Midbrain (tissue), 1 donor: ENCODE measurements at places on chromosomes 11 and 22.

- DNase-seq: no peak
These were observed 45.3 kb downstream of the USP35 start for GRCh38 chr11:78234006-78234405.

DNA sequence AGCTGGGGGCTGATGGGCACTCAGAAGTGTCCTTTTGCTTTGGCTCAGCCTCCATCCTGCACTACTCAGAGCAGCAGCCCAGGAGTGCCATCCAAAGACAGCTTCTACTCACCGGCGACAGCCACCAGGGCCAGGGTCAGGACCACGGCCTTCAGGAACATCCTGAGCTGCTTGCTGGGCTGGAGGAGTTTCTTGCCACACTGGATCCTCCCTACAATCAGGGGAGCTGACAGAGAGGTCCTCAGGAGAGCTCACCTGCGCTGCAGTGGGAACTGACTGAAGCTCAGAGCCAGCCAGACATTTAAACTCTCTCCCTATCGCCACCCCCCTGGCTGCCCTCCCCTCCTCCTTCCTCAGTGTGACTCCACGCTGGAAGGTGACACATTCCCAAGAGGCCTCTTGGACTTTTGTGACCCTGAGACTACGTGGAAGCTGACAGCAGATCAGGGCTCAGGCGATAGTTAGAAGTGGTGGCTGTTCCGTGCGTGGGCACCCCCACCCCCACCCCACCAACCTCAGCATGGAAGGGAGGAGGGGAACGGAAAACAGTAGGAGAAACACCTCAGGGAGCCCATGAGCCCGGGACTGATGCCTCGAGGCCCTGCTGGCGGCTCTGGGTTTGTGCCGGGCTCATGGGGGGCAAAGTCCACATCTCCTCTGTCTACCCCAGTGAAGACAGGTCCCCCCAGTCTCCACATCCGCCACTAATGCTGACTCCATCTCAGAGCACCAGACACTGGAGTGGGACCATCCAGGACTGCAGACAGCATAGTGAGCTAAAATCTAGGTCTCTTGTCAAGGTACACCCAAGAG is at the start of gene APOA4:
APOA4 (minus strand) TSS at position 274 of the 813 bp plus-strand sequence; CDS start at position 161, 113 bp downstream.
- DNase-seq: no peak

- DNase-seq: no peak
These were observed 452.7 kb upstream of the CNTN5 start for GRCh38 chr11:98568013-98568412.

DNA sequence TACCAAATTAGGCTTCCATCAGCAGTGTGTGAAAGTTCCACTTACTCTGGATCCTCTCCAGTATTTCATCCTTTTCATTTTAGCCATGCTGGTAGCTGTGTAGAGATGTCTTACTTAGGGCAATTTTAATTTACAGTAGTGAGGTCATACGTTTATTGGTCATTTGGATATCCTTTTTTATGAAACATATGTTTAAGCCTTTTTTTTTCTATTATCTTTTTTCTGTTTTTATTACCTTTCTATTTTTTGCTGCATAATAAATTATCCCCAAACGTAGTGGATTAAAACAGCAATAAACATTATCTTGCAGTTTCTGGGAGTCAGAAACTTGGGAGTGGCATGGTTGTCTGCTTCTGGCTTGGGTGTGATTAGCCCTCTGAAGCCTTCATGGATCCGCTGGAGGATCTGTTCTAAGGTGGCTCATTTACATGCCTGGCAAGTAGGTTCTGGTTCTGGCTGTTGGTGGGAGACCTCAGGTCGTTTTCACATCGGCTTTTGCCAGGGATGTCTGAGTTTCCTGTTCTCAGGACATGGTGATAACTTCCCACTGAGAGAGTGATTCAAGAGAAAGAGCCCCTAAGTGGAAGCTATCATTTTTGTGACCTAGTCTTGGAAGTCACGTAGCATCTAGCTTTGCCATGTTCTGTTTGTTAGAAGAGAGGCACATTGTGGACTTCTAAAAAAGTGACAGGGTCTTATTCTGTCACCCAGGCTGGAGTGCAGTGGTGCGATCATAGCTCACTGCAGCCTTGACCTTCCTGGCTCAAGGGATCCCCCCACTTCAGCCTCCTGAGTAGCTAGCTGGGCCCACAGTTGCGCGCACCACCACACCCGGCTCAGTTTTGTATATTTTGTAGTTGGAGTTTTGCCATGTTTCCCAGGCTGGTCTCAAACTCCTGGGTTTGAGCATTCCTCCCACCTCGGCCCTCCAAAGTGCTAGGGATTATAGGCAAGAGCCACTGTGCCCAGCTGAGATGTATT is 38.6 kb downstream of the PPP6R3 start:
- no peak for DNase-seq

DNA sequence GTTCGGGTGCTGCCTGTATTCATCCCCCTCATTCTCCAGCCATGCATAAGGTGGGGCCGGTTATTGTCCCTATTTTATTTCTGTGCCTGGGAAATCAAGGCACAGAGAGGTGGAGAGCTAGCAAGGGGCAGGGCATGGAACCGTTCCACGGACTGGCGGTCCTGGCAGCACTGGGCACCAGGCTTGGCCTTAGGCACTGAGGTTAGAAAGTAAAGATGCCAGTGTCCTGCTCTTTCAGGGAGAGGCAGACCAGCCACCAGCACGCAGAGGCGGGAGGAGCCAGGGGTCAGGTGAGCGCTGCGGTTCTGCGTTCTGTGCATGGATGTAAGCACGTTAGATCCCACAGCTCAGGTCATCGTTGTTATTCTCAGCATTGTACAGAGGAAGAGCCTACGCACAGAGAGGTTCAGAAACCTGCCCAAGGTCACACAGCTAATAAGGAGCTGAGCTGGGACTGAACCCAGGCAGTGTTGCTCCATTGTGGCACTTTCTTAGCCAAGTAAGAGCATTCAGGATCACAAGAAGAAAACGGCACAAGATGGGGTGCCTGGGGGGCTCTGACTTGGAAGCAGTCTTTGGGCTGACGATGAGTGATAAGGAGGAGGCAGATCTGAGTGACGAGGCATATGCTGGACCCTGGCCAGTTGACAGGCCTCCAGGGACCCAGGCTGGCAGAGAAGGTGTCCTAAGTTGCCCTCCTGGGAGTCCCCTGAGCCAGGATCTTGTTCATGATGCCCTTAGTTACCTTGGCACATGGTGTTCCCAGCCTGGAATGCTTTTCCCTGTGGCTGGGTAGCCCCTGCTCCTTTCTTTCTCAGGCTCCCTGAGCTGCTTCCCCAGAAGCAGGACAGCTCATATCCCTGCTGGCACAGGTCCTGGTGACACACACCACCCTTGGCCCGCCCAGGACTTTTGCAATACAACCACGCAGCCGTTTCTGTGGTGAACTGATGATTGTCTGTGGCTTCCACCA is 41.1 kb downstream of the OSBPL5 start:
- no peak for DNase-seq

DNA sequence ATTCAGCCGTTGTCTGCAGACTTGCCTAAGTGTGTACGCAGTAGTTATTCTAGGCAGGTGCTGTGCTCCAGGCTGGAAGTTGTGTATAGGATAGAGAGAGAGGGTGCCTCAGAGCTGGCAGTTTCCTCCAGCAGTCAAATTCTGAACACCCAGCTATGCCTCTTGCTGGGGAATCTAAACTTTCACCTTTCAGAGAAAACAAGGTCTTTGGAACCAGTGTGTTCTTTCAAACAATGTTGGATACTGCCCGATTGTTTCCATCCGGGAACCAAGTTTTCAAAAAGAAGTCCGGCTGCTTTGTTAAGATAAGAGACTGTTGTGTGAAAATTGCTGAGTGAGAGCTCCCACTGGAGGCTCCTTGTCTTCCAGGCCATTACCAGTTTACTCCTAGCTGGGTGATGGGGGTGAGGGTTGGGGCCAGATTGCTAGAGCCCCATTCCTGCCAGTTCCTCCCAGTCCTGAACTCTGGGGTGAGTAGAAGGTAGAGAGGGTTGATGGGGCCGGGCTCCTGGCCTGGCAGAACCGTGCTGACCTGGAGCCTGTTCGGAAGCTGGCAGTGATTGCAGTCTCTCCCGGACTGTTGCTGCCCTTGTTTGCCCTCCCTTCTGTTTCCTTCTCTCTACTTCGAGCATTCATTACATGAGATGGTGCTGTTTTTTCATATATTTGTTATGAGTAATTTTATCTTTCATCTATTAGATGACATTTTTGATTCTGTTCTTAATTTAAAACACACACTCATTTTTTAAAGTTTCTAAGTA is 150.2 kb downstream of the TEAD1 start:
- no peak for DNase-seq

GRCh38 chr11:26914968-26915367 is 78.9 kb upstream of the FIBIN start:
- no peak for DNase-seq
